MM.1S (cell line): ENCODE measurements at places on chromosomes 1 and 21.
A peak's percentile ranks its signal among the peaks of the same experiment; 100 is the strongest.

- no peak for DNase-seq
Observed at GRCh38 chr1:76868916-76869315, 1.6 kb downstream of the ST6GALNAC5 start.

GRCh38 chr1:68228851-68229250 lies 3.5 kb downstream of the WLS start:
- no peak for DNase-seq

DNA sequence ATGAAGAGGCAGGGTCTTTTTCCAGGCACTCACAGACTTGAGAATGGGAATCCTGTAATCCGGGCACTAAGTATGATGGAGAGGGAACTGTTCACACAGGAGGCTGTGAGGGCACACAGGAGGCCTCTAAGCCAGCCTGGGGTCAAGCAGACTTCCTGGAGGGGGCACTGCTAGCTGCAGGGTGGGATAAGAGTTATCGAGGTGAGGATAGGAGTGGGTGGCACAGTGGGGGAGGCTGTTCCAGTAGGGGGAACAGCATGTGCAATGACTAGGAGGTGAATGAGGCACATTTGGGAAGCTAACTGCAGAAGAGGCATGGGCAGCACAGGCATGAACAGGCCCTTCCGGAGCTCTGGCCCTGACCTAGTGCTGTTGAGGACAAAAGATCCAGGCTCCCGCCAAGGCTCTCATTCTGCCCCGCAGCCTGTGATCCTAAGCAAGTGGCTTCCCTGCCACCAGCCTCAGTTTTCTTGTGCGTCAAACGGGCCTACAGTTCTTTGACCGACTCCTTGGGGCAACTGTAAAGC lies 216.7 kb downstream of the TRABD2B start:
- no peak for DNase-seq

DNA sequence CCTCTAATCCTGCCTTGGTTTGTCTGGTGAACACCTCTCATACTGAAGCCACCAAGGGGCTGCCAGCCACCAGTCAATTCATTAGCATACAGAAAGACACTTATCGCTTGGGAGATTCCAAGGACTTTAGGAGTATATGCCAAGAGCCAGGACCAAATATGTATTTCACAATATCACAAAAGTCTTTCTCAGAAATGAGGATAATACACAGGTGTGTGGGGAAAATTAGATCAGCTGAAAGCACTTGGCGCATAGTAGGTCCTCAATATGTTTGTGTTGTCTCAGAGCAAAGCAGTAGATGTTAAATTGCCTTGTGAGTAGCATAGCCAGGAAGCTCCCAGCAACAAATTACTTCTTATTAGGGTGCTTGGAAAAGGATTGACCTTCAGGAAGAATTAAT lies 34.1 kb downstream of the KIRREL1 start:
- no peak for DNase-seq

DNA sequence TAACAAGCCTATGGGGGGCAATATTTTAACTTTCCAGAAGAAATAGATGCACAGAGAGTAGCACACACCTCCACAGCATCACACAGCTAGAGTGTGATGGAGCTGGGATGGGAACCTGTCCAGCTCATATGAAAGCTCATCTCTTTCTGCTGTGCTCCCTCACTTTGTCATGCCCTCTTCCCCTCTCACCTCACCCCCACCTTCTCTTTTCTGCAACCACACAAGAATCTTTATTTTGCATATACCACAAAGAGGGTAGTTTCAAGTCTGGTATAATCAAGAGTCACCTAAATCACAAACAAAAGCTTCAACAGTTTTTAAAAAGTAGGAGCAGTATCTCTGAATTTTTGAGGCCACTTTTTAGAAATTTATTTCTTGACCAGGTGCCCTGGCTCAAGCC lies 22.6 kb downstream of the FOXD2 start:
- peak; percentile 33 for DNase-seq

DNA sequence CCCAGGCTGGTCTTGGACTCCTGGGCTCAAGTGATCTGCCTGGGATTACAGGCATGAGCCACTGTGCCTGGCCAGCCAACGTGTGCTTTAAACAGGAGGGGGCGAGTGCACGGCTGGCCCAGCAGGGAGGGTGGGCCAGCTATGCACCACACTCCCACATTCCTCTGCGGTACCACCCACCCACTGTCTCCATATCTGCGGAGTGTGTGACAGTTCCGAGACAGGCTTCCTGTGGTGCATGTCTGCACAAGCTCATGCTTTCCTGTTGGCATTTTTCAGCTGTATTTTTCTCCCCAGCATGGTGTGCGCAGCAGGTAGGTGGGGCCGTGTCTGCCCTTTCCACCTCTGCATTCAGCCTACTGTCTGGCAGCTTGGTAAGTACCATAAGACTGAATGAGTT lies 183.3 kb downstream of the AJAP1 start:
- DNase-seq, result no peak

DNA sequence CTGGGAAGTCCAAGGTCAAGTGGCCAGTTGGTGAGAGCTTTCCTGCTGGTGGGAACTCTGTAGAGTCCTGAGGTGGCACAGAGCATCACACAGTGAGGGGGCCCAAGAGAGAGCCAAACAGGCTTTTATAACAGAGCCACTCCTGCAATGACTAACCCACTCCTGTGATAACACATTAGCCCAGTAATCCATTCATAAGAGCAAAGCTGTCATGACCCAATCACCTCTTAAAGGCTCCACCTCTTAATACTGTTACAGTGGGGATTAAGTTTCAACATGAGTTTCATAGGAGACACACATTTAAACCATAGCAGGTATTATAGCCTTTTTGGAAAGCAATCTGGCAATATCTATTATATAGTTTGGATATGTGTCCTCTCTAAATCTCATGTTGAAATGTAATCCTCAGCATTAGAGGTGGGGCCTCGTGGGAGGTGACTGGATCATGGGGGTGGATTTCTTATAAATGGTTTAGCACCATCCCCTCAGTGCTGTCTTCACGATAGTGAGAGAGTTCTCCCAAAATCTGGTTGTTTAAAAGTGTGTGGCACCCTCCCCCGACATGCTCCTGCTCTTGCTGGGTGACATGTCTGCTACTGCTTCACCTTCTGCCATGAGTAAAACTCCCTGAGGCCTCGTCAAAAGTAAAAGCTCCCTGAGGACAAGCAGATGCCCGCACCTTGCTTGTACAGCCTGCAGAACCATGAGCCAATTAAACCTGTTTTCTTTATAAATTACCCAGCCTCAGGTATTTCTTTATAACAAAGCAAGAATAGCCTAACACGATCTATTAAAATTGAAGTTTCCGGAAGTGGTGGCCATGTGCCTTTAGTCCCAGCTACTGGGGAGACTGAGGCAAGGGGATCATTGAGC lies 64.5 kb downstream of the CD58 start:
- DNase-seq, result no peak

- no peak for DNase-seq
Observed at GRCh38 chr1:176469450-176470010, 6.6 kb downstream of the PAPPA2 start.

- DNase-seq, result no peak
Observed at GRCh38 chr21:24097181-24097580, 1510.1 kb downstream of the MRPL39 start.

GRCh38 chr1:41015897-41016470 lies 5.5 kb downstream of the SLFNL1 start:
- DNase-seq, result no peak

GRCh38 chr1:15308621-15309027 lies 61.6 kb downstream of the FHAD1 start:
- no peak for DNase-seq

DNA sequence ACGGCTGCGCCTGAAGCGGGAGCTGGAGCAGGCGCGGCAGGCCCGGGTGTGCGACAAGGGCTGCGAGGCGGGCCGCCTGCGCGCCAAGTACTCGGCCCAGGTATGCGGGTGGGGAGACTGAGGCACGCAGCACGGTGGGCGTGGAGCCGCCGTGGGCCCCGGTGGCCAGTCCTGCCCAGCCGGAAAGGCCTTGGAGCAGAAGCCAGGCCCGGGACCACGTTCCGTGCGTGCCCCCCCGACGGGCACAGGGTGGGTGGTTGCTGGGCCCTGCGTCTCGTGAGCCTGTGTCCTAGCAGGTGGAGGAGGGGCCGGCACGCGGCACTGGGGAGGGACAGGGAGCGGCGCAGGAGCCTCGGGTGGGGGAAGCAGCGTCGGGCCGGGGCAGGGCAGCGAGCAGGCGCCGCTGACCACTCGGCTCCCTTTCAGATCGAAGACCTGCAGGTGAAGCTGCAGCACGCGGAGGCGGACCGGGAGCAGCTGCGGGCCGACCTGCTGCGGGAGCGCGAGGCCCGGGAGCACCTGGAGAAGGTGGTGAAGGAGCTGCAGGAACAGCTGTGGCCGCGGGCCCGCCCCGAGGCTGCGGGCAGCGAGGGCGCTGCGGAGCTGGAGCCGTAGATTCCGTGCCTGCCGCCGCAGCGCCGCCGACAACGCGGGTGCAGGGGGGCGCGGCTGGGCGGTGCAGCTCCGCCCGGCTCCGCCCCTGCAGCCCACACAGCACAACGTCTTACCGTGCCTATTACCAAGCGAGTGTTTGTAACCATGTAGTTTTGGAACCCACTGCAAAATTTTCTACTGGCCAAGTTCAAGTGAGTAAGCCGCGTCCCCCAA lies 78.2 kb downstream of the SKI start:
- no peak for DNase-seq

DNA sequence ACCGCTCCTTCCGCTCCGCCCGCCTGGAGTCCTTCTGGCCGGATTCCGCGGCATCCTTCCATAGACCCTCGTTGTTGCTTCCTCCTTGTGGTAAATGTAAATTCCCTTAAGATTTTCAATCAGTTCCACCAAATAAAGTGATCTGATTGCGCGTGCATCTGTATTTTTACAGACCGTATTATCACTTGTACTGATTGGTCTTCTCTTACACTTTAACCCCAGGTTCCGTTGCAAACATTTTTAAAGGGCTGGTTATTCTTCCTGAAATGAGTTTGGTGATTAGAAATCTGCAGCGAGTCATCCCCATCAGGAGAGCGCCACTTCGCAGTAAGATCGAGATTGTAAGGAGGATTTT lies 483 bp downstream of the YBEY start:
- DNase-seq, result no peak

DNA sequence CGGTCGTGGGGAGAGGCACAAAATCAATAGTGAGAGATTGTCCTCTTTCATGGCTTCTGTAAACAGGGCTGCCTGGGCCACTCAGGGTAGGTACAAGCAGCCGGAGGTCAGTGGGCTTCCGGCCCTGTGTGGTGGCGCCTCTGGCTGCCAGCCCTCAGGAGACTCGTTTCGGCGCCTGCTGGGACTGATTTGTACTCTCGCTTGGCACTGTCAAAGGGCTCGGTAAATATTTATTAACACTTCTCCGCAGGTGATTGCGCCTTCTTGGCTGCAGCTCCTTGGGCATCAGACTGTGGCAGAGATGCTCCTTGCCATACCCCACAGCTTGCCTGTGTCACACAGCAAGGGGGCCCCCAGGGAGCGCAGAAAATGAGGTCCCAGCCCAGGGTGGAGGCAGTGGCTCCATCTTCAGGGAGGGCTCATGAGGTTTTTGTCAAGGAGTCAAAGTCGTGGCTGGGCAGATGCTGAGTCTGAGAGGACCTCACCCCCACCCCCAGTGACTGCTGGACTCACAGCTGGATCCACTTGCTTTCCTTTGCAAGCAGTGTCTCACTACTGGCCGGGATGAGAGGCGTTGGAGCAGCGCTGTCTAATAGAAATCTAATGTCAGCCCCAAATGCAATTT lies 262.5 kb downstream of the GRIK3 start:
- no peak for DNase-seq

- no peak for DNase-seq
Observed at GRCh38 chr1:209624558-209625549, 27.4 kb downstream of the LAMB3 start.

DNA sequence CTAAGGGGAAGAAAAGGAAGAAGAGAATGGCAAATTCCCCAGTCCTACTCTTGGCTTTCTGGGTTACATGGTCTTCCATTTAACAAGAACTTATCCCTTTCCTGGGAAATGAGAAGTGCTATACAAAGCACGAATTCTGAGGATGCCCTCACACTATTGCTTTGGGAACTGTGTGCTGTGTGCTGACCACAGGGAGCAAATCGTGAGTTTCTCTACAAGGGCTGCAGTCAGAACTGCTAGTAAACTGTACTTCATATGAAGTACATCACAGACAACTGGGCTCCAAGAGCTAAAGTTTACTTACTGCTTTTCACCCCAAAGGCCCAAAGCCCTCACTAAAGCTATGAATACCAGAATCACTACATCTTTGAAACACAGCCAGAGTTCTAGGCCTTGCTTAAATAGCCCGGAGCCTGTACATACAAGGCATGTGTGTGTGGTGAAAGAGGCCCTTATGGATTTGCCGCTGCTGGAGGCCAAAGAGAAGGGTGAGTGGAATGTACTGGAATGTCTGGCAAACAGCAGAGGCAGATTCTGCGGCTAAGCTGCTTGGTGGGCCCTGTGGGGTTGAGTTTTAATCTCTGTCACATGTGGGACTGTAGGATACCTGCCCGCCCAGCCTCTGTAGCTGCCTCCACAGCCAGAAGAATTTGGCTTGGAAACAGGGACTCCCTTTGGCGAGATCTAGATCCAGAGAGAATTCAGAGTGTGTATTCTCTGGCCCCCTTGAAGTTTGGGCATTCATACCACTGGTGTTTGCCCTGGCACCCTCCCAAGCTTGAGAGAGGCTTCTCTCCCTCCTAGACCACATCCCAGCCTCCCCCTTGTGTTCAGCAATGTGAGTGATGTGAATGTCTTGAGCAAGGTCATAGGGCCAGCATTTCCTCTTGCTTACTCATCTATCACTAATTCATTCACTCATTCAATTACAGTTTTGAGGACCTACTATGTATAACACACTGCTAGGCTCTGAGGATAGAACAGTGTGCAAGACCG lies 21.9 kb upstream of the TRIM67 start:
- DNase-seq, result no peak

DNA sequence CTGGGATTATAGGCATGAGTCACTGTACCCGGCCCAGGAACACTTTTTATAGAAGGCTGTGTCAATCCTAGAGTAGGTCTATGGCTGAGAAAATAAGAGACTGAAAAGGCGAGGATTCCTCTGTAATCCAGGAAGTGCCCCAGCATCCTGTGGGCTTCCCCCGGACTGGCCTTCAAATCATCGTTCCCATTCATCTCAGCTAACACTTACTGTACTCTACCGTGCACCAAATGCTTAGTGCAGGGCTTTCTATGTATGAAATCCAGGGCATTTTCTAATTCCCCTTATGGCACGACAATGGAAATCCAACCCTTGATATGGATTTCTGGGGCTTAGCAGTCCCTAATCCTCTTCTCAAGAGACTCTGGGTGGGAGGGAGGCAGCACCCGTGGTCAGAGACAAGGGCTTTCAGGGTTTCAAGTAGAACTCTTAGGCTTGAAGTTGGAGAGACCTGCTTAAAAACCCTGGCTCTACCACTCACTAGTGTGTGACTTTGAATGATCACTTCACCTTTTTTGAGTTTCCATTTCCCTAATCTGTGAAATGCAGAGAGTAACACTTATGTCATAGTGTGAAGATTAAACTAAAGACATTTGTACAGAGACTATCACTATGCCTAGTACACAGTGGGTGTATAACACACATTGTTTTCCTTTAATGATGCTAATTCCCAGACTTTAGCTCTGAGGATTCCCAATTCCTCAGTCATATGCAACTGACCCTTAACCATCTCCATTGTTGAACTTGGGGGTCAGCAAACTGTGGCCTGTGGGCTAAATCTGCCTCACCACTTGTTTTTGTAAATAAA lies 20.3 kb downstream of the MECR start:
- DNase-seq, result no peak

GRCh38 chr1:46533179-46533864 lies 18.1 kb downstream of the KNCN start:
- DNase-seq, result no peak

GRCh38 chr1:101081496-101082488 lies 56.2 kb upstream of the DPH5 start:
- DNase-seq, result no peak
